Stimulated activated CD4-positive, alpha-beta T cell treated with anti-CD3 and anti-CD28 coated beads, Interleukin-2, amount 100 ng/mL, for 24 hours (primary cell): ENCODE measurements at places on chromosomes 2 and 18.
A peak's percentile ranks its signal among the peaks of the same experiment; 100 is the strongest.

- no peak for DNase-seq
Measured at GRCh38 chr2:178730049-178730448, 77.2 kb downstream of the TTN start.

- DNase-seq, result no peak
Measured at GRCh38 chr2:160051371-160051800, 11.0 kb downstream of the PLA2R1 start.

- DNase-seq, result peak; percentile 61
Measured at GRCh38 chr2:101341421-101341820, 32.9 kb upstream of the RNF149 start.

DNA sequence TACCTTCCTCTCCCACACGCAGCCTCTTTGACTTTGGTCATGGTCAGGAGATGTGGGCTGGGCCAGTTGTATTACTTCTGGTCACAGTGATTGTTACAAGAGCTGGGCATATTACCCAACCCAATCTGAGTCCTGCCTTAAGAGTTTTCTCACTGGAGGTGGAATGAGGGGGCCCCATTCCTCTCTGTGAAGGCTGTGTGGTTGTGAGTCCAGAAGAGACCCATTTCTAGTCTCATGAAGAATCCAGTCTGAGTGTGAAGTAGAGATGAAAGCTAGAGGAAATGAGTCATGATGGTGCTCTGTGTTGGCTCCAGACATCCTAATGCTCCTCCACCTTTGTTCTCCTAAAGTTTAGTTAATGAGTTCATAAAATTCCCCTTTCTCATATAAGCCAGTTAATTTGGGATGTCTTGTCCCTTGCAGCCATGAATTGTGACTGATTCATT is 50.8 kb upstream of the RASGRP3 start:
- DNase-seq, result no peak

GRCh38 chr2:226754821-226755604 is 44.6 kb downstream of the IRS1 start:
- no peak for DNase-seq

GRCh38 chr2:159136391-159136790 is 150.1 kb downstream of the WDSUB1 start:
- no peak for DNase-seq

DNA sequence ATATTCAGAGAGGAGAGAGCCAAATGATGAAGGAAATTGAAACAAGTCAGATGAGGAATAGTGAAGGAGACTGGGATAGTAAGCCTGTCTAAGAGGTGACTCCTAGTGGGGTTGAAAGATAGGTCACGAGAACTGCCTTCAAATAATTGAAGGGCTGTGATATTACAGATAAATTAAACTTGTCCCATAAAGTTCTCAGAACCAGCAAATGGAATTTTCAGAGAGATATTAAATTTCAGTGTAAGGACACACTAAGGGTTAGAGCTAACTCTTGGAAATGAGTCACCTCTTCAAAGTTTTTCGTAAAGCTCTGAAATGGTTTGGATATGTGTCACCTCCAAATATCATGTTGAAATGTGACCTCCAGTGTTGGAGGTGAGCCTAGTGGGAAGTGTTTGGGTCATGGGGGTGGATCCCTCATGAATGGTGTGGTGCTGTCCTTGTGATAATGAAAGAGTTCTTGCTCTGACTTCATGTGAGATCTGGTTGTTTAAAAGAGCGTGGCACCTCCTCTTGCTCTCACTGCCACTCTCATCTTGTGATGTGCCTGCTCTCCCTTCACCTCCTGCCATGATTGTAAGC is 87.3 kb downstream of the BABAM2 start:
- peak; percentile 31 for DNase-seq

DNA sequence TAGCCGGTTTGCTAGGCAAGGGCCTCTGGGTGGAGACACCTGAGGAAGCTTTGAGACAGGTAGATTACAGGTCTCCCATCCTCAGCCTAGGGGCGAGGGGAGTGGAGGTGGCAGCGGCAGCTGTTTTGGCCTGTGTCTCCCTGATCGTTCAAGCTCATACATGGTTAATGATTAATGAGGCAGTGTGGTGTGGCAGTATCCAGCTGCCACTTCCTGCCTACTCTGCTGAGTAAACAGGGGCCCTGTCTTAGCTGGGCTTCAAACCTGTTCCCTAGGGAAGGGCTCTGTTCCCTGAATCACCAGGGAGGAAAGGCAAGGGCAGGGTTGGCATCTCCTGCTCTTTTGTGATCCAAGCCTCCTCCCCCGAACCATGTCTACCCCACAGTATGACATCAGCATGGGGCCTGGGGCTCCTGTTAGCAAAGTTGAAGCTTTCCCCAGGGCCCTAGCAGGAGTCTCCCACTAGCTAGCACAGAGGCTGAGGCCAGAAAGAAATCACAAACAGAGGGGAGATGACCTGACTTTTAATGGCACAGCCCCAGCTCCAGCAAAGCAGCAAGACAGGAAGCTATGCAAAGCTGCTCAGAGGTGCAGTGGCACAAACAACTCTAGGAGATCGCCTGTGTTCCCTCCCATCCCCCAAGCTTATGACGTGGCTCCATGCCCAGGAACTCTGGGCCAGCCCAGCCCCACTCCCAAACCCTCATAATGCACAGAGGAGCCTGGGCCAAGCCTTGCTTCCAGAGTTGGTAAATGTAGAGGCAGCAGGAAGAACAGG is 3.7 kb upstream of the TUBA4B start:
- peak; percentile 50 for DNase-seq

DNA sequence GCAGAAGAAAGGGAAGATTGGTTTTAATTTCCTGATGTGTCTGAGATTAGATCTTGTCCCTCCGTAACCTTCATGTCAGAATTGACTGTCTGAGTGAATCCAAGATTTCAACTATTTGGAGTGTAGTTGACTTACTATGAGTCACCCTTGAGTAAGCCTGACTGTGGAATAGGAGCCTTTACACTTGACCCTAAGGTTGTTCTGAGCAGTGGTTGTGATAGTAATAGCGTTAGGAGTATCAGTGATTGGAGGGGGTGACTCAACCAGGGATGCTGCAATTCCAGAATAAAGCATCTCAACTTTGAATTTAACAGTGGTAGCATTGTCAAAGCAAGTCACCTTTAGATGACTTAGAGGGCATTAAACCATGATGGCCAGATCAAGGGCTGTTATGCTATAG is 979.5 kb upstream of the FAM98A start:
- DNase-seq, result no peak

GRCh38 chr2:176613323-176613987 is 344.2 kb downstream of the MTX2 start:
- DNase-seq, result no peak

DNA sequence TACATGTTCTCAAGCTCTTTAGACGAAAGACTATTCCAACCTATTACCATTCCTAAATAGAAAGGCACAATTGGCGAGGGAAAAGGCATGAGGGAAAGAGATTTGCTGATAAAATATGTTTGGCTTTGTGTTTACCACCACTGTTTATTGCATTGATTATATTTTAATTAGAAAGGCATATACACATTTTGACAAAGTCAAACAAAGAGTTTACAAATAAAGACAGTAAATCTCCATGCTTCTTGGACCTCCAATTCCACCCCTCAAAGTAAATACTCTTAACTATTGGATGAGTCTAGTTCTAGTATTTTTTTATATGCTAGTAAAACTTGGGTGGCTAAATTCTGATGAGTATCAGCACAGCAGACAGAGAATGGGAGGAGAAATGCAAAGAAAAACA is 521.4 kb downstream of the FBXO15 start:
- no peak for DNase-seq

DNA sequence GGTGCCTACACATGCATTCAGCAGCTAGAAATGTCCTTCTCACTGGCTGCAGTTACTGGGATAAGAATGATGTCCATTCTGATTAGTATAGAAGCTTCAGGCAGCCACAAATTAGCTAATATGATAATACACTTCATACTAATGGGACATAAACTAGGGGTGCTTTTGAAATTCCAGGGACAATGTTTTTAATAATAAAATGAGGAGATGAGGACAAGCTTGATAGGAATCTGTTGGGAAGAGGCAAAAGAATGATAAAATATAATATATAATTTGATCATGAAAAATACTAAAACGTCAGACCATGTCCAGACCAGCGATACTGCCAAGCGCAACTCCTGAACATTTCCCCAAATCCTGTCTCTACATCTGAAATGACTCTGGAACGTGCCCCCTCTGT is 157.1 kb downstream of the RIT2 start:
- DNase-seq, result no peak

- DNase-seq, result no peak
Measured at GRCh38 chr2:214104219-214104618, 306.6 kb upstream of the VWC2L start.

GRCh38 chr18:38695559-38696280 is 1130.1 kb upstream of the CELF4 start:
- no peak for DNase-seq

GRCh38 chr2:179071810-179072355 is 21.9 kb upstream of the CCDC141 start:
- no peak for DNase-seq

DNA sequence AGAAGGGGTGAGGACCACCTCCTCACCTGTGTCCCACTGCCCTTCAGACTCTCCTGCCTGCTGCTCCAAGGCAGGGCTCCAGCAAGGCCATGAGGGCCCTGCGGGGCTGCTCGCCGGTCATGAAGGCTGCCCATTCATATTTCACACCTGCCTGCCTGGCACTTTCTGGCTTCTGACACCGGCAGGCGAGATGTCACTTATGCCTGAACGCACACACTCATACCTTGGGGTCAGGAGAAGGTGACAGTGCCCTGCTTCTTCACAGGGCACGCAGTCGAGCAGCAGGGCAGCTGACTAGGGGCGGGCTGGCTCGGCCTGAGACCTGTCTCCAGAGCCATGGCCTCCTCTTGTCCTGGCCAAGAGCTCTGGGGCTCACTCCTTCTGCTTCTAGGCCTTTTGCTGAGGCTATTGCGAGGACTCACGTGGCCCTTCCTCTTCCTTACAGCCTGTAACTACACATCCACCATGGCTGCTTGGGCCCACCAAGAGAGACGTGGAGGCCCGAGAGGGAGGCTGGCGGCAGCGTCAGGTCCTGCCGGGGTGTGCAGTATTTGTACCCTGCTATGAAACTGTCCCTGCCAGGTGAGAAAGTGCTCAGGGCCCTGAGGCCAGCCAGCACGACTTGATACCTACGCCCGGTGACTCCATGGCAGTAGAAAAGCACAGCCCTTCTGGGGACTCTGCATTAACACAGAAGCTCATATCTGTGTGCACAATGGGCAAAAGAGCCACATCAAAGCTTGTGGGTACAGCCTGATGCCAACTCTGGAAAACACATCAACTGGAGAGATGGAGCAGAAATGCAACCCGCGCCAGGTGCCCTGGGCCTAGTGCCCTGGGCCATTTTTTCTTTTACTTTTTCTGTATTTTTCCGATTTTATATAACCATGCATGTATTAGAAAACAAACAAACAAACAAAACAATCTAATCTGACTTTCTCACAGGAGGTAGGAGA is 30.6 kb downstream of the HS6ST1 start:
- no peak for DNase-seq

DNA sequence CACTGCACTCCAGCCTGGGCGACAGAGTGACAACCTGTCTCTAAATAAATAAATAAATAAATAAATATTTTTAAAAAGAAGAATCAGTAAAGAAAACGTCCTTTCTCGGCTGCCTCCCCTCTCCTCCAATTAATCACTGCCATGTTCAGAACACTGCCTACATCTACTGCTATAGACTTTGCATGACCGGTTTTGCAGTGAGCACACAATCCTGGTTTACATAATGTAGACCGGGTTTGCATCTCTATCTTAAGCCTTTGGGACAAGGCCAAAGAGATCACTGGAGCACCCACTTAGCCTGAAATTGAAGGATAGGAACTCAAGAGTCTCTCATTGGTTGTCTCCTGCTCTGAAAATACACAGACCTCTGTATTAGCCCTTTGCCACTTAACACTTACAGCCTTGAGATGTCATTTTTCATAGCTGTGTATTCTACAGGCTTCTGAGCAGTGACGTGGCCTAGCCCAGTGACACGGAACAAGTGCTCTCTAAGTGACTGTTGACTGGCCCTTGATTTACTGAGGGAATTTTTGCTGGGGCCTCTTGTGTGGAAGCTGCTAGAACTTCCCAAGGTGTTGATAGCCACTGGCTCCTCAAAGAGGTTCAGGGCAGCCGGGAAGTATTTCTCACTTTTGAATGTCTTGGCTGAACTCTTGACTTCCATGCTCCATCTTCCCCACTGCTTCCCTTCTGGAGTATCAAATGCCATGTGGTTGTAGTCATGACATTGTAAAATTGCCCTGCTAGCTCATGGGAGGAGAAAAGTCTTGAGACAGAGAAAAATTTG is 45.3 kb upstream of the CCBE1 start:
- DNase-seq, result no peak

- DNase-seq, result peak; percentile 84
Measured at GRCh38 chr18:62586151-62586774, 63.4 kb downstream of the ZCCHC2 start.

GRCh38 chr2:138950486-138950885 is 170.3 kb upstream of the NXPH2 start:
- no peak for DNase-seq

DNA sequence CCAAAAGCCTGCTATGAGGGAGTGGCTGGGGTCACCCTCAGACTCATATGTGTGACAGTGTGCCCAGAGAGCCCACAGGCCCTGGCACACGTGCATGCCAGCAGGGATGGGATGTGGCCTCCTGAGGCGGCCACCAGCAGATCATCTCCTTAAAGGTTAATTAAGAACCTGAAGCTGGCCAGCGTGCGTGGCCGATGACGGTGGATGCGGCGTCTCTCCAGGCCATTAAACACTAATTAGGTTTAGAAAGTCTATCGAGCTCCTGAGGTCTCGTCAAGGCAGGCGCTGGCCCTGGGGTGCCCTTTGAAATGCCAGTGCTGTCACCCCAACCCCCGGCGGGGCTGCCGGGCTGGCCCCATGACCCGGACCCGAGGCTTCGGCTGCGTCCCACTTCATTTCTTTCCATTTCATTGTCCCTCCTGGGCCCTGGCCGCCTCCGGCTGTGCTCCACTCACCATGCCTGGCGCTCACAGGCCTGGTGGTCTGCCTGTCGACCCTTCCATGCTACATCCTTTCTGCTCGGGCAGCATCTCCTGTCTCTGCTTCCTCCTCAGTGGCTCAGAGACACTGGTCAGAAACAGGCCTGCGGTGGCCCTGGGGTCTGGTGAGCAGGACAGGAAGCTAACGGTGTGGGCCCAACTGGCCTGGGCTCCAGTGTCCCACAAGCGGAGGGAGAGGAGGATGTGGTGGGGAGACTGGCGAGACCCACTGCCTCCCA is 228.9 kb downstream of the CELF4 start:
- no peak for DNase-seq

GRCh38 chr2:33529771-33530481 is 53.5 kb downstream of the RASGRP3 start:
- DNase-seq, result no peak

DNA sequence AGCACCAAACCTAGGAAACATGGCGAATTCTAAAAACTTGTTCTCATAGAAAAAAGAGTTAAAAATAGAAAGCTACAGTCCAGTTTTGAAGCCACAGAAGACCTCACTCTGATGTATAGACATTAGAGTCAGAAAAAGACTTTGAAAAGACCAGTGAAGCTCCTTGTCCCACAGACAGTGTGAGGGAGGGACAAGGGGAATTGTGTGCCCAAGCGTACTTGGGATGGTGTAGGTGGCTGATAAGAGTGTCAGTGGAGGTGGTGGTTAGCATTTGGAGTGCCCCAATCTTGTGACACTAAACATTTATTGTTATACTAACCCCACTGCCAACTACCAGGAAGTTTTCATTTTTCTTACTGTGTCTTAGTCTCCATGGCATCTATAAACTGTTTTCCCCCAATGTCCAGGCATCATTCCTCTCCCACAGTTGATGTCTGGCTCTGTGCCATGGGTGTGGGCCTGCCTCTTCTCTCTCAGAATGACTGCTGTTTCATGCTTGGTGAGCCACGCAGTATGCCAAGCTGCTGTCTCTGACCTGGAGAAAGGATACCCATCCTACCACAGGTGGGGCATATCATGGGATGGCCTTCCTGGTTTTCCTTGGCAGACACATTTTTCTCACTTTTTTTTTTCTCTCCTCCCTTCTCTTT is 161.4 kb downstream of the RPIA start:
- no peak for DNase-seq
